ENCODE measurements at places on chromosomes 13 and 19.
A peak's percentile ranks its signal among the peaks of the same experiment; 100 is the strongest.

DNA sequence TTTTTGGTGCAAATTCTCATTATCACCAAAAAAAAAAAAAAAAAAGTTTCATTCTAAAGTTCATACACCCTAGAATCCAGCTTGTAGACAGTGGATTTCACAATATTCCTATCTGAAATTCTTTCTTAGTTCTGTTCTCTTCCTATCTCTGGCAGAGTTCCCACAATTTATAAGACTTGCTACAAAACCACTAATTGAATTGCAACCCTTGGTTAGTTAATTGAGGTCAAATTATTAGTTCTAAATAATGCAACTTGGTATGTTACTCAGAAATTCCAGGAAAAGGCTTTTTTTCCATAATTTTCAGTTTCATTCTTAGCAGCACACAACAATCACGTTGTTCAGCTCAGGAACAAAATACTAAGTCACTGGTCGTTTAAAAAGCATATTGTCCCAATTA is 58.5 kb downstream of the SPATA13 start:
- no peak for DNase-seq

DNA sequence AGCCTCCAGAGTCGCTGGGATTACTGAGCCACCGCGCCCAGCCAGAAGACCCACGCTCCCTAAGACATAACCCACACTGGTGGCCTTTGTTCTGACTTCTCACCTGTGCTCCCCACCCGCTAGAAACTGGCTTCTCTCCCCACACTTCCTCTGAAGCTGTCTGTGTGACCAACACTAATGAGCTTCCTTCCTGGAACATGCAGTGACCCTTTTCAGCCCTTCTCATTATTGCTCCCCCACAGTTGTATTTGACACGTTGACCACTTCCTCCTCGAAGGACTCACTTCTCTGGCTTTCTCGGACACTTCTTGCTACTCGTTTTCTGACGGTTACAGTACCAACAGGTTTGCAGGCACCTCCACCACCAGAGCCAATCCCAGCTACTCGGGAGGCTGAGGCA is 10.9 kb downstream of the NCR1 start:
- no peak for DNase-seq

GRCh38 chr13:23672616-23673015 is 102.4 kb downstream of the TNFRSF19 start:
- no peak for DNase-seq

DNA sequence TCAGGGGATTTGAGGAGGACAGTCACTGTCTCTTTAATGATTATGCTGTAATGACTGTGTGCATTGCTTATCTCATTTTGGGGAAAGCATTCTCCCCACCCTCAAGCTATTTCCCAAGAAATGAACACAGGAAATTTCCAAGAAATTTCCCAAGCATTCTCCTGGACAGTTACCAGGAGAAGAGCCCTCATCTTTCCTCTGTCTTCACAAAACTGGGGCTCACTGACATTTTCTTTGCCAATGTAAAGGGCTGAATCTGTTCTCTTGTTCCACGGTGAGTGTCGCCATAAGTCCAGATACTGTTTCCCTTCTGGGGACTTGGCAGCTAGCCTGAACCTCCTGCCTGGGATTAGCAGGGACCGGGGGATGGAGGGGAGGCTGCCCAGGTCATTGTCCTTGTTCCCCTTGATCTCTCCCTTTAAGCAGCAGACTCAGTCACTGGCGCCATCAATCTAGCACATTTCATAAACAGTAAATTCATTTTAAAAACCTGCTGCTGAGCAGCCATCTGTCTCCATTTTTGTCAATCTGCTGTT is 172.8 kb downstream of the DNAJC15 start:
- no peak for DNase-seq

DNA sequence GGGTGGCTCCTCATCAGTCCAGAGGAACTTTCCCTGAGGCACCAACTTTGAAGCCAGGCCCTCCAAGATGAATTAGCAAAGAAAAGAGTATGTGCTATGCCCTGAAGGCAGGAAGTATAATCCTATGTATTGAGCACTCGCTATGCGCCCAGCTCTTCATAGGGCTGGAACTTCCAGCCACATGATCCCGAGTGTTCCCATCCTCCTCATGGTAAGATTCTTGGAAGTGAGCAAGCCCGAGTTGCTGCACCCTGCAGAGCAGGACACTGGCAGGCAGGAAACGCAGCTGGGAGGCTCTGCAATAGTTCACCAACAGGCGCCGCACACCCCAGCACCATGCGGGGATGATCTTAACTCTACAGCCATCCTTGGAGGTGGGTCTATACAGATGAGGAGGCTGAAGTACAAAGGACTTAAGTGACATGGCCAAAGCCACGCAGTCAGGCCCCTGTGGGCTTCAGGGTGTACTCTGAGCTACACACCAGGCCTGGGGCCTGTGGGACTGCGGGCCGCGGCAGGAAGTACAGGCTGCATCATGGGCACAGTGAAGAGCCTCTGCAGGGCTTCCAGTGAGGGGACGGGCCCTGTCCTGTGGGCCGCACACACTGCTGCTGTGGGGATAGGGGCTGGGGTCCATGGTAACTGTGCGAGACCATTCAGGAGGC is 25.1 kb downstream of the C19orf47 start:
- no peak for DNase-seq

GRCh38 chr19:425056-425455 is 16.1 kb upstream of the C2CD4C start:
- no peak for DNase-seq

DNA sequence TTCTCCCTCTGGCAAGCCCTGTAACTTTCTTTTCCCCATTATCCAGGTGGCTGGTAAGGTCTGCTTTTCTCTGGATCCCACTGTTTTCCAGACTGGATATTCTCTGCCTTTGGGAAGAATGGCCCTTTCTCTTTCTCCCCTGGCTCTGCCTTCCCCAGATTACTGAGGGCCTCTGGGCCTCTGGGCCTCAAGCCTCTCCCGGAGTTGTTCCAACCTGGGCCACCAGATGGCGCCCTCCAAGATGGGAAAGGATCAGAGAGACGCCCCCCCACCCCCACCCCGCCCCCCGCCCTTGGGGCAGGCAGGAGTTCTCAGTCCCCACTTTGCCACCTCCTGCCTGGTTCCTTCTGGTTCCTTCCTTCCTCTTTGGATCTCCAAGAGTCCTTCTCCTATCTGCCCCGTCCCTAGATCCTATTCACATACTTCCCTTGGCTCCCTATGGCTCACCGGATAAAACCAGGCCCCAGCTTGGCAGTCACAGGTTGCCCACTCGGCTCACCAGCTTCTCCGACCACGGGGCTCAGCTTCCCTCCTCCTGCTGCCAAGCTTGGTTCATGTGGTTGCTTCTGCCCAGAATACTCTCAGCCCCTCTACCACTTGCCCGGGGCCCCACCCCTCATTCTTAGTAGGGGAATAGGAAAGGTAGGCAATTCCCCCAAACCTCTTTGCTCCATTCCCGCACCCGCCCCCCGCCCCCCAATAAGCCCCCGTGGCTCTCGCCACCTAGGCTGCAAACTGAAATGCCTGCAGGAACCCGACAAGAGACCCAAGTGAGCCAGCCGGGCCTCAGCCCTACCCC is 13.1 kb downstream of the EPS8L1 start:
- peak; percentile 77 for DNase-seq

DNA sequence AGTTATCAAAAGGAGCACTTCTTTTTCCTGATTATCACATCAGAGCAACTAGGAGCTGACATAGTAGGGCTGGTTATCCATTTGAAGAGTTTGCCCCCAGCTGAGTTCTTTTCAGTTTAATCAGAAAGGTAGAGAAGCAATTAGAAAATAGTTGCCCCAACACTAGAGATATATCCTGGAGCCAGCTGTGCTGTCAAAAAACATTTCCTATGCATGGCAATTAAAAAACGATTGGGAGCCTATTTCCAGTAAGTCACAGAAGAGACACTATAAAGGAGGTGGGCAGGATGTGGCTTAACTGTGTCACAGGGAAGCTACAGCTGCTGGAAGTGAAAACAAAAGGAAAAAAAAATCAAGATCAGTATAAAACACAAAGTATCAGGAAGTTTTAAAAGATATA is 155.7 kb upstream of the SLITRK1 start:
- no peak for DNase-seq

DNA sequence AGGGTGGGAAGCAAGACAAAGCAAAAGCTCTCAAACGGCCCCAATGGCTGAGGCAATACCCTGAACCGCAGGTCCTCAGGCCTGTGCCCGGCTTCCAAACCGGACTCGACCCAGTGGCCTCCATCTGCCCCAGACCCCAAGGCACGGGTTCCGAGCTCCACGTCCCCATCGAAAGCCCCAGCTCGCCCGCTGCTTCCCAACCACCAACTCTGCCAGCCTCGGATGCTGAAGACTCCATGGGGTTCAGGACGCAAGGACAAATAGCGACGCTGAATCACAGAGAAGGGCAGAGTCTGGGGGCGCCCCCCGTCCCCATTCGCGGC is 559 bp downstream of the POLR2E start:
- no peak for DNase-seq

GRCh38 chr13:91544723-91545122 is 146.3 kb downstream of the GPC5 start:
- DNase-seq, result no peak

DNA sequence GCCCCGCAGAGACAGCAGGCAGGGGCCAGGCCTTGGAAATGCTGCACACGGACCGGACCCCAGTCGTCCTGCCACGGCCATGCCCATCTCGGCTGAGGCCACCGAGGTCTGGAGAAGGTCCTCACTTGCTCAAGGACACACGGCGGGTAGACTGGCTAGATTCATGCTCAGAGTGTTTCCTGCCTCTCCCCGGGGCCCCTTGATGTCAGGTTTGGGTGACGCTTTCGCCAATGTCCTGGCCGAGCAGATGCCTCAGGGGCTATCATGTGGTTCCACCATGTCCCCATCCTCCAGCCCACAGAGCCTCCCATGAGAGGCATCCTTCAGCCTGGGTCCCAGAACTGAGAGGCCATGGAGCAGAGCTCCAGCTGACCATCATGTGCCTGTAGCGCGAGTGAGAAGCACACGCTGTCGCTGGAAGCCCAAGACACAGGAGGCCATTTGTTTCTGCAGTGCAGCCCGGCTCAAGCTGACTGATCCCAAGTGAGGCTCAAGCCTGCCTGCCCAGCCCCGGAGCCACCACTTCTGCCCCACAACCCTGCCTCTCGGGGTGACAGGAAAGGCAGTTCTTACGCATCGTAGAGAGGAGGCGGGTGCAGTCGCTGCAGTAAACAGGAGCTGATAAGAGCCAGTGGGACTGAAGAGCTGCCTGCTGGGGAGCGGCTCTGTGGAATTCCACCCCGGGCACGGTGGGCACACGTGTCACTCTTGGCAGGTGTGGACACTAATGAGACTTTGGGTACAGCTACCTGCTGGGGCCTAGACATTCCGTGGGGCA is 53.9 kb upstream of the GAS6 start:
- DNase-seq, result no peak

DNA sequence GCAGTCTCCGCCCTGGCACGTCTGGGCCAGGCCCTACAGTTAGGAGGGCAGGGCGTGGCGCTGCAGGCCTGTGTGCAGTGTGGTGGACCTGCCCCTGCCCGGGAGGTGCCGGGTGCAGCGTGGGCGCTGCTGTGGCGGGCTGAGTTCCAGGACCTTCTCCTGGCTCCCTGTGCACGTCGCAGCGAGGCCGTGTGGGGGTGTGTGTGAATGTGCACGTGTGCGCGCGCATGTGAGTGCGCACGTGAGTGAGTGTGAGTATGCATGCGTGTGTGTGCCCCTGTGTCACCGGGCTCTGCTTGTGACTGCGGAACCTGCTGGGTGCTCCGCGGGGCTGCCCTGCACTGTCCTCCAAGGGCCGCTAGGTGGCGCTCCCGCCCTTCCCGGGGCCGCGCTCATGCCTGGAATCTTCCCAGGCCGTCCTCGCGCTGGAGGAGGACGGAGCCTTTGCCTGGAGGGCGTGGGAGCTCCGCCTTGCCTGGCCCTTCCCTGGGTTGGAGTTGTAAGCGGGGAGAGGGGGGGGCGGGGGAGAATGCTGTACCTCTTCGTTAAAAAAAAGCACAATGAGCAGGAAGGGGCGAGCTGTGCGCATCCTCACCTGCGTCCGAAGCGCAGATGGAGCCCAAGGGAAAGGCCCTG is 79.3 kb downstream of the KDM4B start:
- peak; percentile 56 for DNase-seq

- DNase-seq, result no peak
These were observed 19.5 kb downstream of the CPT1C start for GRCh38 chr19:49710372-49710951.

- no peak for DNase-seq
These were observed 2.1 kb downstream of the RNF126 start for GRCh38 chr19:660793-661426.

DNA sequence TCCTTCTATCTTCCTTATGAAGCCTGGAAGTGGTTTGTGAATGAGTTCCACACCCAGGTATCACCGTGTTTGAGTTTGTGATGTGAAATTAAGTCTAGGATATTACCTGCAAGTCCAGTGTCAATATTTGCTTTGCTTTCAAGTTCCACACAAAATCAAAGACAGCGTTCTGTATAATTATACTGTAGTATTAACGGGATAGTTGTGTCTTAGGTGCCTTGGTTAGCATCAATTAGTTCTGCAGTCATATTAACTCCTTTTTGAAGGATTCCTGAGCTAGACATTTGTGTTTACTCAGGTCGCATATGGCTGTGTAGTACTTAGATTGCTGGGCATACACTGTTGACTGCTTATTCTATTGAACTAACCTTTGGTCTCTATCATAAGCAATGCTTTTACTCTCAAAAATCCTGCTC is 54.4 kb downstream of the ERCC5 start:
- DNase-seq, result no peak

- DNase-seq, result no peak
These were observed 376.4 kb upstream of the ZNF507 start for GRCh38 chr19:31969016-31969415.

Measured in activated CD4-positive, alpha-beta T cell treated with anti-CD3 and anti-CD28 coated beads, Interleukin-2, Interleukin-4, amounts not matched to agents 100 ng/mL and 50 ng/mL, durations not matched to agents 16 hours and 8 hours (primary cell).